ENCODE measurements at places on chromosomes 12 and 14.
A peak's percentile ranks its signal among the peaks of the same experiment; 100 is the strongest.

GRCh38 chr14:102223682-102224081, 81.3 kb downstream of the MOK start:
- DNase-seq: no peak

GRCh38 chr12:93005928-93006392, 76.9 kb upstream of the EEA1 start:
- no peak for DNase-seq

GRCh38 chr12:87280893-87281292, 748.3 kb downstream of the C12orf50 start:
- DNase-seq: no peak

- peak; percentile 16 for DNase-seq
These were observed 20.2 kb downstream of the CCDC177 start for GRCh38 chr14:69554500-69554899.

DNA sequence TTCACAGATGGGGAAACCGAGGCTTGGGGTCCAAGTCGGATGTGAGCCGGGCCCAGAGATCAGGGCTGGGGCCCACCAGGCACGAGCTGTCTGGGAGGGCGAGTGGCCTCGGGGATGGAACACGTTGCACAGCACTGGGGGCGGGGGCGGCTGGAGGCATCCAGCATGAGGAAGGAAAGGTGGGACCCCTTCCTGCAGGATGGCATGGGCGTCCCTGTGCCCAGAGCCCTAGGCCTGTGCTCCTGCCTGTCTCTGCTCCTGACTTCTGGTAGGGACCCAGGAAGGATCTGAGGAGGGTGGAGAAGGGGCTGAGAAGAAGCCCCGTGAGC, 183.4 kb downstream of the KIF26A start:
- no peak for DNase-seq

DNA sequence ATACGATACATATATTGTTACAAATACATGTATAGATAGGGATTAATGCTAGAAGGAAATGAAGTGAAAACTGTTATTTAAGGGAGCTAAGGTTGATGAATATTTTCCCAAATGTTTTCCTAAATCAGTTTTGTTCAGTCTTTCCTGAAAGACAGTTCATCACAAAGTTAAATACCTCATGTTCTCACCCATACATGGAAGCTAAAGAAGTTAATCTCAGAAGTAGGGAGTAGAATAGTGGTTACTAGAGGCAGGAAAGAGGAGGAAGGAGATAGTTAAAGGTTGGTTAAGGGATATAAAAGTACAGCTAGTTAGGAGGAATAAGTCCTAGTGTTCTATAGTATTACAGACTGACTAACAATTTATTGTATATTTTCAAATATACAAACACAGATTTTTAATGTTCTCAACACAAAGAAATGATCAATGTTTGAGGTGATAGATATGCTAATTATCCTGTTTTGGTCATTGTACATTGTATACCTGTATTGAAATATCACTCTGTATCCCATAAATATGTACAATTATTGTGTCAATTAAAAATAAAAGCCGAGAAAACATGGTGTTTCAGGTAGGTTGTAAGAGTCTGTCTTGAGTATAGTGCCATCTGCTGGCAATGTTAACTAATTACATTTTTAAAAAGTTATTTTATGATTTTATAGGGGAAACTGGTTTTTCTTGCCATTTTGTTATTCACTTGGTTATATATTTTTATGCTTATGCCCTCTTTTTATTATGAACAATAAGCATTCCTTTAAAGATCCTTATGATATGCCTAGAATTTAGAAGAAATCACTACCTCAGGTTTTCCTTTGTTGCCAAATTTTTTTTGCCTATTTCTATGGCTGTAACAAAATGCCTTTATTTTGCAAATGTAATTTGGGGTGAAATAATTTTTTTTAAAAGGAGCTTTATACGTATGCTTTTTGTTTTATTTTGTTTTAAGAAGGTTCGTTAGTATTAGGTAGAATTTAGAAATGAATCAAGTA, 26.9 kb downstream of the ZDHHC17 start:
- peak; percentile 18 for DNase-seq

DNA sequence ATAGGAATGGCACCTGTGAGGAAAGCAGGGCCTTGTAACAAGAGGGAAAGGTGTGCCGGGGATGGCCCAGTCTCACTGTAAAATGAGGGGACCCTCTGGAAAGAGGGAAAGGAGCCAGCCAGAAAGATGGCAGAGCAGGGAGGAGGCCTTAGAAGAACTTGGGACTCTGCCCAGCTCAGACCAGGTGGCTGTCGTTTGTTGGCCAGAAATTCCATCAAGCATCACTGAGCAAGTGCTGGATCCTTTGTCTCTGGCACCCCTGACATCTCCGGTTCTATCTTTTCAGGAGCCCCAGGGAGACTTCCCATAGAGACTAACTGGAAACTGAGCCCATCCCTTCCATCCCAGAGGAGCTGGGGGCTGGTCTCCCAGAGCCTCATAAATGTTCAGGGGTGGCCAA, 43.3 kb downstream of the DEGS2 start:
- DNase-seq: no peak

DNA sequence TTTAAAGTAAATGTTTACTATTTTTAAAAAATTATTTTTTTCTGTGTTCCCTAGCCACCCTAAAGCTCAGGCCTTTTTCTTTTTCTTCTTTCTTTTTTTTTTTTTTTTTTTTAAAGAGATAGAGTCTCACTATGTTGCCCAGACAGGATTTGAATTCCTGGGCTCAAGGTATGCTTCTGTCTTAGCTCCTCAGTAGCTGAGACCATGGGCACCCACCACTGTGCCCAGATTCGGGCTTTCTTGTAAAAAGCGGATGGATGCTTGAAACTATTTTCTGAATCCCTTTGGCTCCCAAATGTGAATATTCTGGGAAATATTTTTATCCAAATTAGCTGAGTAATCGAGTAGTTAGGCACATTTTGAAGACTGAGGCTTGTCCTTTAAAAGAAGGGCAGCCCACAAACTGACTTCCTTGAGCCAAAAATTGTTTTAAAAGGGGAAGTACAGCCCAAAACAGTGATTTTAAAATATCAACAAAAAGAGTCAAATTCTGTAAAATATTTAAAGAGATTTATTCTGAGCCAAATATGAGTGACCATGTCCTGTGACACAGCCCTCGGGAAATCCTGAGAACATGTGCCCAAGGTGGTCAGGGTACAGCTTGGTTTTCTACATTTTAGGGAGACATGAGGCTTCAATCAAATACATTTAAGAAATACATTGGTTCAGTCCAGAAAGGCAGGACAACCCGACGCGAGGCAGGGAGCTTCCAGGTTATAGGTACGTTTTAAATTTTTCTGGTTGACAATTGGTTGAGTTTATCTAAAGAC, 28.8 kb upstream of the HIGD1C start:
- DNase-seq: no peak

All from fibroblast of upper back skin (primary cell).